NCI-H1694 (cell line): ENCODE measurements at places on chromosomes 13 and 19.
A peak's percentile ranks its signal among the peaks of the same experiment; 100 is the strongest.

DNA sequence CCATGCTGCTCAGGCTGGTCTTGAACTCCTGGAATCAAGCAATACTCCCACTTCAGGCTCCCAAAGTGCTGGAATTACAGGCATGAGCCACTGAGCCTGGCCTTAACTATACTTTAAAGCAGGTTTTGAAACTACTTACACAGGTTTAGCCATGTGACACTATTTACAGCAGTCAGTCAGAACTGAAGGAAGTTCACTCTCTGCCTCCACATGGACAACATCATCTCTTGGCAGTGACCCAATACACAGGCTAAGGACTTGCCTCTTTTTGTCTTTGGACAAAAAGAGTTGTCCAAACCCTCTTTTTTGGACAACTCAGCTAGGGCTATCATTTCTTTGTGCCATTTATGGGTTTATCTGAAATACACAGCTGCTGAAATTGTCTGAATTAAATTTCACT lies 89.0 kb upstream of the CLDN10 start:
- no peak for DNase-seq

- no peak for DNase-seq
These were observed 26.8 kb downstream of the ZNF627 start for GRCh38 chr19:11624069-11624463.

- DNase-seq = no peak
These were observed 1.5 kb upstream of the RGCC start for GRCh38 chr13:41455725-41456419.

- DNase-seq = no peak
These were observed 52.8 kb downstream of the SLC6A16 start for GRCh38 chr19:49272204-49272603.

DNA sequence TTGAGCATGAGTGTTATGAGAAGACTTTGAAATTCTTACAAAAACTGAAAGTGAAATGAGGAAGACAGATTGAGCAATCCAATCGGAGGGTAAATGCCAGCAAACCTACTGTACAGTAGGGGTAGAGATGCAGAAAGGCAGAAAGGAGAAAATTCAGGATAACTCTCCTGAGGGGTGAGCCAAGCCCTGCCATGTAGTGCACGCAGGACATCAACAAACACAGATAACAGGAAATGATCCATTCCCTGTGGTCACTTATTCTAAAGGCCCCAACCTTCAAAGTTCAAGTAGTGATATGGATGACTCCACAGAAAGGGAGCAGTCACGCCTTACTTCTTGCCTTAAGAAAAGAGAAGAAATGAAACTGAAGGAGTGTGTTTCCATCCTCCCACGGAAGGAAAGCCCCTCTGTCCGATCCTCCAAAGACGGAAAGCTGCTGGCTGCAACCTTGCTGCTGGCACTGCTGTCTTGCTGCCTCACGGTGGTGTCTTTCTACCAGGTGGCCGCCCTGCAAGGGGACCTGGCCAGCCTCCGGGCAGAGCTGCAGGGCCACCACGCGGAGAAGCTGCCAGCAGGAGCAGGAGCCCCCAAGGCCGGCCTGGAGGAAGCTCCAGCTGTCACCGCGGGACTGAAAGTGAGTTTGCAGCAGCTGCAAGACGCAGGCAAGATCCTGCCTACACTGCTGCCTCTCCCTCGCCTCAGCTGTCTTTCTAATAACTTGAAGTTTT lies at the start of gene TNFSF13B:
Gene TNFSF13B, plus strand, starts transcription at position 118 of the 728 bp plus-strand sequence. Its CDS starts 178 bp downstream, at position 296.
- no peak for DNase-seq

DNA sequence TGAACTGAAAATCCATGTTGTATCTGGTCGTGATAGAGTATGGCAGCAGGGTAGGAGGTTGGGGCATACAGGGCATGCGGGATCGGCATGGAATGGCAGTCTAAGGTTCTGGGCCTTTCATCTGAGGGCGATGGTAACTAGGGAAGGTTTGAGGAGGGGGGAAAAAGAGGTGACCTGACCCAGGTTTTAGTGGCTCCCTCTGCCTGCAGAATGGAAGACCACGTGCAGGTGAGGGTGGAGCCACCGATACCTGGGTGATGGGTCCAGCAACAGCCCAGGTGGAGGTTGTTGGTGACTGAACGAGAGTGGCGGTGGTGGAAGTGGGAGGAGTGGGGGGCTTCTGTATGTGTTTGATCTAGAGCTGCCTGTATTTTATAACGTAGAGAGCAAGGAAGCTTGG lies 3.8 kb downstream of the ZNF749 start:
- no peak for DNase-seq

- DNase-seq = no peak
These were observed 46.8 kb downstream of the ARHGEF18 start for GRCh38 chr19:7395360-7396066.

GRCh38 chr13:84208246-84208910 lies 326.1 kb upstream of the SLITRK1 start:
- DNase-seq = no peak

DNA sequence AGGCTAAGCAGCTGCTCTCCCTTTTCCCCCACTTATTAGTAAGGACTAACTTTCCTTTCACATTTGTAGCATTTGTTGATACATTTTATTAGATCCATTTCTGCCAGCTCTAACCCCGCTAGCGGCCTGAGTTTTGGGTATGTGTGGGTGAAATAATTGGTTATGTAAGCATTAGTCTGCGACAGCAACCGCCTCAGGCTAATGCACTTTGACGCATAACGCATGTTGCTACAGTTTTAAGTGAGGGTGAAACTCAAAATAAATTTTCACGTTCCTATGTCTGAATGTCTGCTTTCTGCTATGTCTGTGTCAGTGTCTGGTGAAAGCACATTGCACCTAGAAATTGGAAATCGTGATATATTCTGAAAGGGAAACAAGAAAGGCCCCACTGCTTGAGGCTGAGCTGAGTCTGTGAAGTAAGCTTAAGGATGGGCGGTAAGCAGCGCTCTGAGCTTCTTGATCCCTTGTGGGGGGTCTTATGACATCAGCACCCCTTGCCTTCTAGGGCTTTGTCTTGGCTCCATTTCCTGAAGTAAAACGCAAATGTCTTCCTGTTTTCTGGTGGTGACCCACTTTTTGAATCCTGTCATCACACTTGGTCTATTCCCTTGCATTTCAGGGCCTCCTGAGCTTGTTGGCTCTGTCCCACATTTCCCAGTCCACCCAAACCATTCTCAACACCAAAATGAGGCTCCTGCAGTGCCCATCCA lies 648.3 kb upstream of the ARGLU1 start:
- DNase-seq = no peak

- DNase-seq = no peak
These were observed 391.5 kb upstream of the MIR17HG start for GRCh38 chr13:90956031-90956430.

GRCh38 chr19:35194012-35194984 lies 34.2 kb downstream of the FAM187B start:
- DNase-seq = no peak

DNA sequence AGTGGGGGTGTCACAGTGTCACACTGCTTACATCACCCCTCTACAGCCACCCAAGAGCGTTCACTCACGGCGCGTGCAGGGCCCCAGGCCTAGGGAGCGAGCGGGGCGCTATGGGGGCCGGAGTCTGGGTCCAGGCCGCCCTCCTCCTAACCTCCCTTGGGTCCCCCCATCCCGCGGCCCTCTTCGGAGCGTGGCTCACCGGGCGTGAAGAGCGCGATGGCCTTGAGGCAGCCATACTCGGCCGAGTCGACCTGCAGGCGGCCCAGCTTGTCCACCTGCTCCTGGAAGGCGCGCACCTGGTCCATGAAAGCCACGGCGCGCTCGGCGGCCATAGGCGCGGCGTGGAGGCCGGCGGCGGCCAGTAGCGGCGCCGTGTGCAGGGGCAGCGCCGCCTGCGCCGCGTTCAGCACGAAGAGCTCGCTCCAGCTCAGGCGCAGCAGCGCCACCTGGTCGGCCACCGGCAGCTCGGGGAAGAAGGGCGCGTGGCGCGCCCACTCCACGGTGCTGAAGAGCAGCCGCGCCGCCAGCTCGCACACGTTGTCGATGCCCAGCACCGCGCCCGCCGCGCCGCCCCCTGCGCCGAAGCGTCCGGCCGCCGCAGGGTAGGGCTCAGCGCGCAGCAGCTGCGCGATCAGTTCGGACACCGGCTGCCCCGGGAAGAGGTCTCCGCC lies 9.4 kb downstream of the OCEL1 start:
- DNase-seq = no peak

- DNase-seq = no peak
These were observed 413.2 kb downstream of the MZT1 start for GRCh38 chr13:72314210-72314609.

DNA sequence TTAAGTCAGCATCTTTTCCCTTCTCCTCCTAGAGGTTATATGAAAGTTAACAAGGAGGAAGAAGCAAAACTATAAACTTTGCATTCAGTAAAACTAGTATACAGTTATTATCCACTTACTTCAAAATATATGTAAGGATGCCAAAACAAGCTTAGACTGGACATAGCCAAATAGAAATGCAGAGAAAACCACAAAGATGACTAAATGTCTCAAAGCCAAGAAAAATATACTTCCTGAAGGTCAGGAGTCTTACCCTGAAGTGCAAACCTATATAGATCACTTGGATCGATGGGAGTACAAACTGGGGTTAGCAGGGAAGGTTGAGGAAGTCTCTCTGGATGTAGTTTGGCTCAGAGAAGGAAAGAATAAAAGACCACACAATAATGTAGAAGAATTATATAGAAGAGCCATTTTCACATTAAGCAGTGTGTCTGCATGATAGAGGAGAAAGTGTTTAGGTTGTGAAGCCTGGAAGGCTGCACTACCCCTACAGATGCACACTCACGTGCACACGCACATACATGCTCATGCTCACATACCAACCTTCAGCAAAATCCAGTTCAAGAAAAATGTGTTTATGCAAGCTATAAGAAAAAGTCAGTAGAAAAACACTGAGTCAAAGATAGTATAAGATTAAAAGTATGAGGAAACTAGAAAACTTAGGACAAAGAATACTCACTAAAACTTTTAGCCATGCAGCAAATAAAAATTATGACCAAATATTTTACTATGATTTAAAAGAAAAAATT lies 112.1 kb upstream of the RXFP2 start:
- DNase-seq = no peak

GRCh38 chr19:18321734-18322102 lies 1.2 kb downstream of the LSM4 start:
- DNase-seq = no peak

- no peak for DNase-seq
These were observed 153.0 kb downstream of the RFC3 start for GRCh38 chr13:33970746-33971561.

GRCh38 chr19:42540071-42540553 lies 11.8 kb upstream of the CEACAM1 start:
- no peak for DNase-seq

GRCh38 chr13:112007191-112007590 lies 59.8 kb upstream of the SOX1 start:
- DNase-seq = no peak

- peak; percentile 70 for DNase-seq
These were observed 1.5 kb downstream of the MIR17HG start for GRCh38 chr13:91348906-91349435.

- DNase-seq = no peak
These were observed 12.5 kb upstream of the MYCBP2 start for GRCh38 chr13:77339408-77339807.

- DNase-seq = no peak
These were observed 5.5 kb downstream of the TPGS1 start for GRCh38 chr19:512547-513365.

GRCh38 chr19:17109962-17110598 lies 34.5 kb downstream of the MYO9B start:
- no peak for DNase-seq

DNA sequence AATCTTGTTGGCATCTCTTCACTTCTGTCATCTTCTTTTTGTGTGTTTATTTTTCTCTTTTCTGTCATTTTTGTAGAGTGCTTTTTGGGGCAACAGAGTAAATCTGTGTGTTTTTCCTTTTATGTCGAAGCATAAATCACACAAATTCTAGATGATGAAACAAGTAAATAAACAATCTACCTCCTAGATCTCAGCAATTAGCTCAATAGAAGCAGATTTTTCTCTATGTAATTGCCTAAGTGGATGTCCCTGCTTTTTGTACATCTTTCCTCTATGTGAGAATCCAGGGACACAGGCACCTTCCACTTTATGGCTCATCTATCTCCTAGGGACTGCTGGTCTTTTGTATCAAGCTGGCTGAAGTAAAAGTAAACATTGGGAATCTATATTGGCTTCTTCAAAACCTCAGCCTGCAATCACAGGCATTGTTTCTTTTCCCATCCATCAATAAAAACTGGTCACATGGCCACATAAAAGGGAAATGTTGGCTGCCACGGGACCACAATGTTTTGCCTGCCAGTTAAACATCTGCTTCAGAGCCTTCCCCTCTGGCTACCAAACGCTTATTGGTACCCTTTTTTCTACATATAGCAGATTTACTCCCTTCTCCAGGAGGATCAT lies 323.8 kb downstream of the LMO7 start:
- DNase-seq = no peak

- DNase-seq = no peak
These were observed 9.6 kb downstream of the HIPK4 start for GRCh38 chr19:40380199-40381037.

GRCh38 chr19:52227196-52227940 lies 37.5 kb downstream of the PPP2R1A start:
- no peak for DNase-seq

GRCh38 chr13:103184413-103184812 lies 118.2 kb upstream of the SLC10A2 start:
- no peak for DNase-seq

GRCh38 chr19:38203197-38203596 lies 20.8 kb downstream of the DPF1 start:
- no peak for DNase-seq

DNA sequence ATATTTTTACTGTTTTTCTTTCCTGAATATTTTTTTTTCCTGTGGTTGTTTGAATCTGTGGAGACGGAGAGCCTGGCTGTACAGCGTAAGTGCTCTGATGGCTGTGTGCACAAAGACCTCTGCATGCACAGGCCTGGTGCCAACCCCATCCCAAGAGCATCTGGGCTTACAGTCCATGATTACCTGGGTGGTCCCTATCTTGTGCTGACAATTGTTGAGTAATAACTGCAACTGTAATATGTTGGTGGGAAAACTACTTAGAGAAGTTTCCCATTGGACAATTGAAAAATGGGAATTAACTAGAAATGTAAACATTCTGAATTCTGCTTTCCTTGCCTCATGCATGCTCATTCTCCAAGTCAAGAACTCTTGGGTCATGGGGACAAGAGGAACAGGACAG lies 268.7 kb downstream of the SHISA2 start:
- no peak for DNase-seq

DNA sequence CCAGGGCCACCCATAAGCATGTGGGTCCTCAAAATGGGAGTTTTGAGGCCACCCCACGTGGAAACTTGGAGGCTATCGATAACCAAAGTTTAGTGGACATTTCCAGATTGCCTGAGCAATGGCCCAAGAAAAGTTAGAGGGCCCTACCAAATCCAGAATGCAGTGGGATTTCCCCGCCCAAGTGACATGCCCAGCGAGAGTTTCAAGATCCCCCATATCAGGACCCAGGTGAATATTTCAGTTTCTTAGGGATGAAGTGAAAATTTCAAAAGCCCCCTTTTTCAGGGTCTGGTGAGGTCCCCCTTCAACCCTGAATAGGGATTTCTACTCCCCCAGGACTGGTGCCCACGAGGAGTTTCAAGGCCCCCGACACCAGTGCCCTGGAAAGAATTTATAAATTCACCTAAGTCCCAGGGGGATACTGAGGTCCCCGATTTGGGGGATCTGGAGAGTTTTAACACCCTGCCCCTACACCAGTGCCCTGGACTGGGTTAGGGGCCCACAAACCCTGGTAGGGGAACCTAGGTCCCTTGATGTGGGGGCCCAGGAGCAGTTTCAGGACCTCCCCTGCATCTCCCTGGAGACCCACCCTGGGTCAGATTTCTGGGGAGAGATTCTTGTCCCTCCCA lies 695 bp downstream of the BST2 start:
- DNase-seq = no peak

- no peak for DNase-seq
These were observed 27.3 kb downstream of the EPSTI1 start for GRCh38 chr13:42964761-42965161.

GRCh38 chr19:7971553-7972520 lies 28.4 kb upstream of the TIMM44 start:
- no peak for DNase-seq
